ENCODE measurements at places on chromosomes 6 and 20.

- no peaks in the 10 kb centered on the region for H3K4me1 ChIP-seq
- no peak for DNase-seq
- peaks cover 35% of the 10 kb centered on the region for H3K27me3 ChIP-seq
- no peaks in the 10 kb centered on the region for H3K36me3 ChIP-seq
- H3K4me3 ChIP-seq, result no peak overlapping the region
These were observed 90.8 kb downstream of the THBS2 start for GRCh38 chr6:169162752-169163407.

GRCh38 chr6:133835901-133836300, 53.0 kb upstream of the TCF21 start:
- H3K4me1 ChIP-seq, result no peaks in the 10 kb centered on the region
- H3K27ac ChIP-seq, result no peak overlapping the region
- H3K27me3 ChIP-seq, result peaks cover 48% of the 10 kb centered on the region
- H3K4me3 ChIP-seq, result no peak overlapping the region
- peaks cover 3% of the 10 kb centered on the region for H3K36me3 ChIP-seq

DNA sequence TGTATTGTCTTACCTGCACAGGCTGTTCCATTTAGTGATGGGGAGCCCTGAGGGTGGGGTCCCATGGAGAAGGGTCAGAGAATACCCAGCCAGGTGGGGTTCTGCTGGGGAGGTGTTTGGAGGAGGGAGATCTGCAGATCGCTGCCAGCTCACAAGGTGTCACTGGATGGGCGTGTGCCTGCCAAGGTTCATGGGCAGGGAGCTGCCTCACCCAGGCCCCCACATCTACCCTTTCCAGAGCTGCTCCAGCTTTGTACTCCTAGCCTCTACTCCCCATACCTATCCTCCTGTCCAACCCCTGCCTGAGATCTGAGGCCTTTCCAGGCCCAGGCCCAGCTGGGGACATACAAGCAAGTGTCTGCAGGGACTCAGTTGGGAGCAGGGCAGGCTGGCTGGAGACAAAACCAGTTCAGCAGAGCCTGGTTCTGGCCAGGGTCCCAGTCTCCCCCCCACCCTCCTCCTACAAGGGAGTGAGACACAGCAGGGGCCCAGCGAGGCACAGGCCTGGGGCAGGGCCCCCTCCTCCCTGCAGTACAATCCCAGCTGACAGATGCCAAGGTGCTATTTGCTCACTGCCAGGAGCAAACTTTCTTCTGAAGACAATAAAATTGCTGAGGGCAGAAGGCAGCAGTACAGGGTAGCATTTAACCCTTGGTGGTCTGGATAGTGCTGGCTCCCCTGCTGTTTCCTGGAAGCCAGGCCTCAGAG, 19.7 kb downstream of the SPDEF start:
- H3K27ac ChIP-seq, result no peak overlapping the region
- no peaks in the 10 kb centered on the region for H3K4me1 ChIP-seq
- peaks cover 2% of the 10 kb centered on the region for H3K36me3 ChIP-seq
- no peak for DNase-seq
- H3K27me3 ChIP-seq, result no peaks in the 10 kb centered on the region

DNA sequence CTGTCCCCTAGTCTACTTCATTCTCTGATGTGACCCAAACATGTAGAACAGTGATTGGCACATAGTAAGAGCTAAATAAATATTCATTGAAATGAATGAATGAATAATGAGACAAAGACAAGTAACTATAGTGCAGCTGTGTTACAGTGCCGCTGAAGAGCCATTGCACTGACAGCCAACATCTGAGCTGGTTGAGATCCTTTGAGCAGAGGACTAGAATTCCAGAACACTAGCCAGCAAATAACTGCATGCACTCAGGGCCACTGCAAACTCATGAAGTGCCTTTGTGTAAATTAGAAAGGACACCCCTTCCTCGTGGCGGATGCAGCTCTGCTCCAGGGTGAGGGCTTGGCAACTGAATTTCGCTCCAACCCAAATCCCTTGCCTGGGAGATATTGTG, 230.3 kb upstream of the CDYL start:
- no peak overlapping the region for H3K27ac ChIP-seq
- H3K36me3 ChIP-seq, result no peaks in the 10 kb centered on the region
- H3K4me3 ChIP-seq, result no peak overlapping the region
- no peaks in the 10 kb centered on the region for H3K4me1 ChIP-seq

GRCh38 chr6:117568831-117569410, 33.4 kb downstream of the GOPC start:
- H3K27me3 ChIP-seq, result no peaks in the 10 kb centered on the region
- peaks cover 35% of the 10 kb centered on the region for H3K36me3 ChIP-seq
- H3K4me3 ChIP-seq, result no peak overlapping the region
- peaks cover 9% of the 10 kb centered on the region for H3K4me1 ChIP-seq

DNA sequence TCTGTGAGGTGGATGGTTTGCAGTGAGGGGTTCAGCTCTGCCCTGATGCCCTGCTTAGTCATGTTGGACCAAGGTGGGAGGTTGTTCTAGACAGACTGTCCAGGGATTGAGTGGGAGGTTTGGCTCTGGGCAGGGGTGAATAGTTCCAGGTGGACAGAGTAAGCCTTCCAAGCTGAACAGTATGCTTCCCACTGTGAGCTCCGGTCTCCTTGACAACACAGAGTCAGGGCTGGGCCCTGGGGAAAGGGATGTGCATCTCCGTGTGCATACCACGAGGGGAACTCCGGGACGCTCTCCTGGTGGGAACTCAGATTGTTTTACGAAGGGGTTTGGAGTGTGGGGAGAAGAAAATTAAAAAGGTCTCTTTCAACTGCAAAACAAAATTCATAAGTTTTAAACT, 174.7 kb downstream of the DHX35 start:
- no peak overlapping the region for H3K4me3 ChIP-seq
- no peak overlapping the region for H3K27ac ChIP-seq
- H3K36me3 ChIP-seq, result peaks cover 2% of the 10 kb centered on the region
- no peak for DNase-seq

GRCh38 chr6:107704347-107705013, 119.6 kb downstream of the SCML4 start:
- peaks cover 26% of the 10 kb centered on the region for H3K4me1 ChIP-seq
- H3K36me3 ChIP-seq, result peaks cover 29% of the 10 kb centered on the region
- DNase-seq, result no peak
- H3K4me3 ChIP-seq, result no peak overlapping the region

GRCh38 chr6:154932515-154933027, 62.5 kb upstream of the TIAM2 start:
- H3K27me3 ChIP-seq, result no peaks in the 10 kb centered on the region
- H3K36me3 ChIP-seq, result no peaks in the 10 kb centered on the region
- no peak overlapping the region for H3K27ac ChIP-seq
- H3K4me1 ChIP-seq, result peaks cover 6% of the 10 kb centered on the region

- H3K36me3 ChIP-seq, result peaks cover 1% of the 10 kb centered on the region
- no peak overlapping the region for H3K4me3 ChIP-seq
- peaks cover 38% of the 10 kb centered on the region for H3K27me3 ChIP-seq
- no peaks in the 10 kb centered on the region for H3K4me1 ChIP-seq
- DNase-seq, result no peak
- H3K27ac ChIP-seq, result no peak overlapping the region
These were observed 164.0 kb upstream of the DTNBP1 start for GRCh38 chr6:15826814-15827318.

DNA sequence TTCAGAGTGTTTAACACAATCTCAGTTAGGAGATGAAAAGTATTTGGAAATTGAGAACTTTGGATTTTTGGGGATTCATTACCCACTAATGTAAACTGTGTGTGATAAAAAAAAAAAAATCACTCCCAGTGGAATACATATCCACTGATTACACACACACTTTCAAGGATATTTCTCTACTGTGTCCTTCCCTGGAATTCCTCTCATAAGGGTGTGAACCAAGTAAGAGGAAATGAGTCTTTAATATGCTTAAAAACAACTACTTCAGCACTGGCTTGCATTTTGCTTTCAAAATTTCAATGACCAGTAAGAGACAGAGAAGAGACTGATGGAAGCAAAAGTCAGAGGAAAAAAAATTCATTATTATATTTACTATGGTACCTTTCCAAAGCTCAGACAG, 24.5 kb upstream of the MYCT1 start:
- H3K4me3 ChIP-seq, result no peak overlapping the region
- H3K4me1 ChIP-seq, result no peaks in the 10 kb centered on the region
- DNase-seq, result no peak
- H3K27me3 ChIP-seq, result peaks cover 38% of the 10 kb centered on the region
- H3K27ac ChIP-seq, result no peak overlapping the region

DNA sequence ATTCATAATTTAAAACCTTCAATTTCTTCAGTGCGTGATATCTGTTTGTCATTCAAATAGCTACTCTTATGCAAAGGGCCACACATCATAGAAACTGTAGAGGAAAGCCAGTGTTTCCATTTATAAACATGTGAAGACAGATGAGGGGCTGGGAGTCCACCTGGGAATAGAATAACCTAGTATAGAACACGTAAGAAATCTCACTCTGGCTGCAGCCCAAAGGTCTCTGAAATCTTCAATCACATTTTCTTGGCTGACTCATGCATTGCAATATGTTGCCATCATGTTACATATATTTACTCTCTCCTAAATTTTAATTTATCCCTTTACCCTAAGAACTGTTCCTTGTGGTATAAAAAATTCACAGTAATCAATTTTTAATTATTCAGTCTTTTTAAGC, 123.2 kb downstream of the ELOVL4 start:
- H3K4me1 ChIP-seq, result no peaks in the 10 kb centered on the region
- H3K27ac ChIP-seq, result no peak overlapping the region
- no peak for DNase-seq
- H3K36me3 ChIP-seq, result no peaks in the 10 kb centered on the region
- H3K4me3 ChIP-seq, result no peak overlapping the region

DNA sequence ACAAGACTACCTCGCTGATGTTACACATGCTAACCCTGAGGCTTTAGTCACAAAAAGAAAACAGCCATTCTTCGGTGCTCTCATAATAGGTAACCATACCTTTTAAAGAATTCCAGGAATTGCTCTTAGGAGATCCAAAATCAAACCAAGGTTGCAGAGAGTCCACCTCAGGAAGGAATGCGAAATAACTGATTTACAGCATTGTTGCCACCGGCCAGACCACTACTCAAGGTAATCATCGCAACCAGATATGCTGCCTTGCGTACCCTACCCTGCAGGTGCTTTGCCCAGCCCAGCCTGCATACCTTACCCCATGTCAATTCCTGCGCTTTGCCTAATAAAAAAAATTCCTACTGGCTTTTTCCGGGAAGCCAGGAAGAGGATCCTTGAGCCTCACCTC, 27.0 kb downstream of the NUP153 start:
- no peaks in the 10 kb centered on the region for H3K27me3 ChIP-seq
- peaks cover 27% of the 10 kb centered on the region for H3K36me3 ChIP-seq
- peaks cover 76% of the 10 kb centered on the region for H3K4me1 ChIP-seq
- H3K4me3 ChIP-seq, result no peak overlapping the region
- H3K27ac ChIP-seq, result no peak overlapping the region

DNA sequence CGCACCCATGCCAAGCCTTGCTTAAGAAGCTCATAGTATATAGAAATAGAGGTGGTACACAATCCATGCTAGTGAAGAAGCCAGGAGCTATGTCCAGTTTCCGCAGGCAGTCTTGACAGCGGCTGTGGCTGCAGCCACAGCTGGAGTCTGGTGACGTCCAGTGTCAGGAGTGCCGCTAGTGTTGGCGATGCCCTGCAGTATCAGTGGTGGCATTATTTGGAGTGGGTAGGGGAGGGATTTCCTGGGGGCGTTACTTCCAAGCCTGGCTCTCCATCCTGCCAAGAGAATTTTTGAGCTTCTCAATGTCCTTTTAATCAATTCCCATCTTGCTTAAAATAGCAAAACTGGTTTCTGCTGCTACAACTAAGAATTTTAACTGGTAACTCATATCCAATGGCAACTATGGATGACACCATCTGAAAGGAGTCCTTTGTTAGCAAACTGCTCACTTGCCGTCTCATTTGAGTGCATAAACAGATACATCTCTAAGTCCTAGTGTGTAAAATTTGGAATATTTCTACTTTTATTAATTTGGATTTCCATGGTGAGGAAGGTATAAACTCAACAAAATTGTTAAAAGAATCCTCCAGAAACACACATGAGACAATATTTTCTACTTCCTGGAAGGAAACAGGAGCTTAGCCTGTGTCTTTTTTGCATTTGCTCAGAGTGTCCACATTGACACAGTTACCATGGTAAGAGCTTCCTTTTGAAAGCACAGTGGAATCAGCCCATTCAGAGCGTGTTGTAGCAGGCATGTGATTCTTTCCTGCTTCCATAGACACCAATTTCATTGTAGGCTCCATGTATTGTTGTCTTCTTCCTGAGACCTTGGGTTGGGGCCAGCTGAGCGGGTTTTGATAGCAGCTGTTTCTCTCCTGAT, 44.6 kb upstream of the PXDC1 start:
- no peak for DNase-seq
- H3K4me1 ChIP-seq, result no peaks in the 10 kb centered on the region
- no peaks in the 10 kb centered on the region for H3K36me3 ChIP-seq
- H3K4me3 ChIP-seq, result no peak overlapping the region

DNA sequence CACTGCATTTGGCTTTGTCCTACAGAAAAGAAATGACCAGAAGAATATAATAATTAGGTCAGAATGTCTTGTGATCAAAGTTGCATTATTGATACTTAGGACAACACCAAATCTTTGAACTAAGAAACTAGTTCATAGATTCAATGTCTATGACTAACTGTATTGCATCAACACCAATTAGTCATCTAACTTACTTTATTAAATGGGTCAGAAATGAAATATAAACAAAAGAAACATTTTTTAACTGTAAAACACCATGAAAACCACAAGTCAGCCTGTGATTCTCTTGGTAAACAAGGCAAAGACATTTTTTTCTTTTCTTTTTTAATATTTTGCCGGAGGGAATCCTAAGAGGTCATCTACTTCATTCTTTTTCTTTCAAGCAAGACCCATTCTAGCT, 114.1 kb upstream of the HDDC2 start:
- DNase-seq, result no peak
- no peaks in the 10 kb centered on the region for H3K4me1 ChIP-seq
- no peaks in the 10 kb centered on the region for H3K36me3 ChIP-seq
- no peaks in the 10 kb centered on the region for H3K27me3 ChIP-seq
- H3K4me3 ChIP-seq, result no peak overlapping the region

GRCh38 chr6:164013480-164014208, 599.1 kb downstream of the QKI start:
- H3K36me3 ChIP-seq, result no peaks in the 10 kb centered on the region
- no peak overlapping the region for H3K4me3 ChIP-seq
- no peak overlapping the region for H3K27ac ChIP-seq
- no peaks in the 10 kb centered on the region for H3K4me1 ChIP-seq
- no peak for DNase-seq
- H3K27me3 ChIP-seq, result peaks cover 28% of the 10 kb centered on the region

DNA sequence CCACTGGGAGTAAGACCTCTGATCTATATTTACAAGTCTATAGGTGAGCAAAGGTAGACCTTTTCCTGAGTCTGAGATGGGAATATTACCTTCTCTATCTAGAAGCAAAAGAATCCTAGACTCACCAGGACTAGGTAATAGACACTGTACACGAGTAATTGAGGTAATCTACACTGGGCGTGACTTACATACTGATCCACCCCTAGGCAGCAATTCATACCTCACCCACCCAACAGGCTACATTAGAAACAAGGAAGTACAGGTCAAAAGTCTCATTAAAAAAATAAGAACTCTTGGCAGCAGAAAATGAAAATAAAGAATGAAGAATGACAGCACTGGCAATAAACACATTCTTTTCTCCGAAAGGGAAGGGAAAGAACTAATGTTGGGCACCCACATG, 7.6 kb downstream of the CSNK2A1 start:
- H3K27me3 ChIP-seq, result no peaks in the 10 kb centered on the region
- no peak for DNase-seq
- H3K27ac ChIP-seq, result no peak overlapping the region

Data from central memory CD8-positive, alpha-beta T cell (primary cell).